ENCODE measurements at places on chromosomes 5 and 9.

DNA sequence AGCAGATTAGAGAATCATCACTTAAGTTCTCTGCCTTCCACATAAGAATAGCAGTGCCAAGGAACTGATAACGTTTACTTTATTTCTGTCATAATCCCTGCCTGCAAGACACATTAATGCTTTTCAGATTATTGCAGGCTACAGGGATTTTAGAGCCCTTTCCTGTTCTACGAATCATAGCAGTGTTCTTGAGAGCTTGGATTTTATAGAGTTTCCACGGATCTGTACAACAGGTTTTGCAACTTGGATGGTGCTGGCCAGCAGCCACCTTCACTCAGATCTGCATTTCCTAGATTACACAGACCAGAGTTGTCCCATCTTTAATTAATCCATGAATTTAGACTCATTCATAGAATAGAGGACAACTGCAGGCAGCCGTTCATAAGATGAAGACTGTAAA, 38.1 kb downstream of the SLC12A2 start:
- no peak for DNase-seq

GRCh38 chr9:19940811-19941535, 152.1 kb upstream of the SLC24A2 start:
- DNase-seq = no peak

GRCh38 chr5:129972465-129973141, 68.3 kb downstream of the CHSY3 start:
- DNase-seq = no peak

DNA sequence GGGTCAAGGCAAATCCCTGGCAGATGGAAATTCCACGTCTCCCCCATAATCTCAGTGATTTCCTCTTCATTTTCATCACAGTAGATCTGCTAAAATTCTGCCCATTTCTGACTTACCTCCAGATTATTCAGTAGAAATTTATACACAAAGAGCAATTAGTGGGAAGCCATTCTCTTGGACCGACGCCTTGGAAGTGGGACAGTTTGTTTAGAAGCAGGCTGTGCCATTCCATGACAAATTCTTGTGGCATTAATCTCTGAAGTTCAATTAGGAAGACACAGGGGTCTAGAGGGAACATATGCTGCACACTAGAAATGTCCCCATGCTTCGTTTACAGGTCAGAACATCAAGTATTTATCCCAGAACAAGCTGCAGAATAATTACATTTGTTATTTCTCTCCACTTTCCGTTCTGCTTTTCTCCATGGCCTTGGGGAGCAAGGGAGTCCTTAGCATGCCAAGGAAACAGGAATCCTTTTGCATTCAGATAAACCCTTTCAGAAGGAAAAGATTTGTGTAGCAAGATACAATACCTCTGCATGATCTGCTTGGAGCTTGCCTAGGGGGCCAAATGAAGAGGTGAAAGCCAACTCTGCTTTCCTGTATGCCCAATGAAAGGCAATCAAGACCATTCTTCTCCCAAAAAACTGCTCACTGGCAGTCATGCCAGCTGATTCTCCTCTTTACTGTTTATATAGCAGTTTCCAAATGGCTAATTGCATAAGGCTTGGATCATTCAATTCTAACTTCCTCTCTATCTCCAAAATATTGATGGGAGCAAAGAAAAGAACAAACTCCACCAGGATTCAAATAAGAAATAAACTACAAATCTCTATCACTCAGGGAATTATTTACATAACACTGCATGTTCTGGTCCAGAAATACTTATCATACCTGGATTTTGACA, 2.5 kb upstream of the PRKACG start:
- no peak for DNase-seq

- no peak for DNase-seq
Observed at GRCh38 chr5:119082691-119083090, 11.8 kb downstream of the DMXL1 start.

GRCh38 chr9:91207729-91208418, 153.8 kb downstream of the AUH start:
- no peak for DNase-seq

DNA sequence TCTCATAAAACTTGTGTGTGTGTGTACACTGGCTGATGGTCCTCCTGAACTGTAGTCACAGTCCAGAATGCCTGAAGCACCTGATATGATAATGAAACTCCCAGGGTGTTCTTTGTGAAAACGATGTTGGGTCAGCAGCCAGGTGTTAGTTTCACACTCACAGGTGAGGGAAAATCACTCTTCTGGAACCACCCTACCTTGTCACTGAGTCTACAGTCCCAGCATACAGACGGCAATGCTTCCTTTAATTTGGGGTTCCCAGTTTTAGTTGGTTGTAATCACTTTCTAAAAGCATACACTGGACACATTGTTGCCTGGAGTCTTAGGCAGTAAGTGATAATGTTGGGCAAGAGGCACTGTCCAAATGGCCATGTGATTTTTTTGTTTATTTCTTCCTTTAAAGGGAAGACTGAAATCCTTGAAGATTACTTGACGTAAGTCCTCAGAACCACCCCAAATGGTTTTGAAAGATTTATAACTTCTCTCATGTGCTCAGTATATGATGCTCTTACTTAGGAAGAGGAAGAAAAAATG, 18.2 kb upstream of the MGAT1 start:
- DNase-seq = no peak

DNA sequence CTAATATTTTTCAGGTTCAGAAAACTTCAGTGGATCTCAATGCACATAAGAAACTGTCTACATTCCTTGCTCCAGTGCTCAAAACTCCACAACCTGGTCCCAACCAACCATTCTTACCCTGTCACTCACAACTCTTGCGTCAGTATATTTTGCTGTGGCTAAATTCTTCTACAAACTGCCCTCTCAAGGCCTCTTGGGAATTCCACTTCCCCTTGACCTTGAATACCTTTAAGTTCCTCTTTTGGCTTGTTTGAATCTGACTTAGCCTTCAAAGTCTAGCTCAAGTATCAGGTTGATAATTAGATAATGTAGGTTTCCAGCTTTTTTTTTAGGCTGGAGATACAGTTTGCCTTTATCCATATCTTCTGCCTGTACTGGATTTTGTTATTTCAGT, 128.3 kb downstream of the SLF1 start:
- no peak for DNase-seq

DNA sequence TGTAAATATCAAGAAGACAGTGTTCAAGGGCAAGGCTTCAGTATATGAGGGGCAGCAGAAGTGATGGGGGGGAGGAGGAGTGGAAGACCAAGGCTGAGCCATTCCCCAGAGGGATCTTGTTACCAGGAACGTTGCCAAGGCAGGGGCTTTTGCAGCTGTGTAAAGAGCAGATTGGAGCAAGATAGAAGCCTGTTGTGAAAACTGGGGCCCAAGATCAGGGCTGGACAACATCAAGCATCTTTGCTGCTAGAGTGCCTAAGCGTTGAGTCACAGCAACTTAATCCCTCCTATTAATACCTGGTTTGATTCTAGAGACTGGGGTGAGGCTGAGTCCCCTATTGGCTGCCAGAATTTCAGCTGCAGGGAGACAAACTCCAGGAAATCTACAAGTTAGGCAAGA, 18.4 kb upstream of the ERCC6L2 start:
- no peak for DNase-seq
